Stimulated activated CD4-positive, alpha-beta T cell treated with anti-CD3 and anti-CD28 coated beads, Interleukin-1b, Interleukin-23, amount 100 ng/mL, for 4 hours (primary cell): ENCODE measurements at places on chromosomes 3 and 15.

GRCh38 chr3:49601358-49602048, 47.2 kb downstream of the BSN start:
- DNase-seq: no peak

- no peak for DNase-seq
Observed at GRCh38 chr15:39451121-39451688, 129.7 kb upstream of the THBS1 start.

DNA sequence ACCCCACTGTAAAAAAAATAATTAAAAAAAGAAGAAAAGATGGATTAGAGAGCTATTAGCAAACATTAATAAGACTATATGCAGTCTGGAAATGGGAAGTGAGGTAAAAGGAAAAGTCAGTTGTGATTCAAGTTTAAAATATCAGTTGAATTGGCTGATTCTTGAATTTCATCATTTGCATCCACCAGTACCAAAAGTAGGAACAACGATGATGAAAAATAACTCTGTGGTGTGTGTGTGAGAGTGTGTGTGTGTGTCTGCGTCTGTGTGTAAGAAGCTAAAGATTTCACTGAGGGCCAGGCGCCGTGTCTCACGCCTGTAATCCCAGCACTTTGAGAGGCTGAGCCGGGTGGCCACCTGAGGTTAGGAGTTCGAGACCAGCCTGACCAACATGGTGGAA, 56.0 kb upstream of the SLC4A7 start:
- no peak for DNase-seq

DNA sequence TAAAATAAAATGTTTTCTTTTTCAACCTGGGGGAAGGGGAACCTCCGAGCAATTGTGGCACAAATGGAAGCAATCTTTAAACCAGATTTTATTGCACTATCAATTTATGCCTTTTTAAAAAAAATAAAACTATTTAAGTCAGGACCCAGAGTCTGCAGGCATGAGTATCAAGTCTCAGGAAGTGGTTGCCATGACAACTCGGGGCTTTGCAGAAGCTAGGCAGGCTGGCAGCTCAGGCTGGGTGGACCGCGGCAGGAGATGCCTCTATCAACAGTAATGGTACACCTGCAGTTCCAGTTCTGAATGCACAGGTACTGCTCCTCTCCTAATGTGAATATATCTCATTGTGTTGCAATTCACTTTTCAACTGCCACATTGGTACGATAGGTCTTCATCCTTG, 447.7 kb downstream of the GABRG3 start:
- no peak for DNase-seq

DNA sequence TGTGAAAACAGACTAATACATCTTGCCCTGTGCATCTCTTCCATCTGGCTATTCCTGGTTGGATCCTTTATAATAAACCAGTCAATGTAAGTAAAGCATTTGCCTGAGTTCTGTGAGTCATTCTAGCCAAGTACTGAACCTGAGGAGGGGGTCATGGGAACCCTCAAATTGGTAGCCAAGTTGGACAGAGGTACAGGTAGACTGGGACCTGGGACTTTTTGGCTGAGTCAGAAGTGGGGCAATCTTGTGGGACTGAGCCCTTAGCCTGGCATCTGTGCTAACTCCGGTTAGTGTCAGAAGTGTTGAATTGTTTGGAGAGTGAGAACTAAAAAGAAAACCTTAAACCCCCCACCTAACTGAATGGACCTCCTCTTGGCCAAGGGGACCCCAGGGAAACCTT, 21.0 kb upstream of the LIMD1 start:
- DNase-seq: no peak

DNA sequence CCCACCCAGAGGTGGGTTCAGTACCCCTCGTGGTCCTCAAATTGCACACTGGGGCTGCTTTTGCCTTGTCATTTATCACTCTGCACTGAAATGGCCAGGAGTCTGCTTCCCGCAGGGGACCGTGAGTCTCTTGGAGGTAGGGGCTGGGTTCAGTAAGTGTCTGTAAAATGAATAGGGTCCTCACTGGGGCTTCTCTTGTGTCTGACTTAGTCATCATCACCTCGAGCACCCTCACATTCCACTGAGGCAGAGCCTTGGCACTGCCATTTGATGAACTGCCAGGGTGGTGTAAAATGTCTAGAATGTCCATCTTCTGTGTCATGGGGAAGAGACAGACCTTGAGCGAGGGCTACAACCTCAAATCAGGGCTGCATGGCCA, 61.0 kb upstream of the RYK start:
- DNase-seq: no peak

DNA sequence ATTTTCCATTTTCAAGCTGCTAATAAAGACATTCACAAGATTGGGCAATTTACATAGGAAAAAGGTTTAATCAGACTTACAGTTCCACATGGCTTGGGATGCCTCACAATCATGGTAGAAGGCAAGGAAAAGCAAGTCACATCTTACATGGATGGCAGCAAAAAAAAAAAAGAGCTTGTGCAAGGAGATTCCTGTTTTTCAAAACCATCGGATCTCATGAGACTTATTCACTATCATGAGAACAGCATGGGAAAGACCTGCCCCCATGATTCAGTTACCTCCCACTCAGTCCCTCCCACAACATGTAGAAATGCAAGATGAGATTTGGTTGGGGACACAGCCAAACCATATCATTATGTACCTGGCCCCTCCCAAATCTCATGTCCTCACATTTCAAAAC, 202.0 kb downstream of the FNDC3B start:
- DNase-seq: no peak

DNA sequence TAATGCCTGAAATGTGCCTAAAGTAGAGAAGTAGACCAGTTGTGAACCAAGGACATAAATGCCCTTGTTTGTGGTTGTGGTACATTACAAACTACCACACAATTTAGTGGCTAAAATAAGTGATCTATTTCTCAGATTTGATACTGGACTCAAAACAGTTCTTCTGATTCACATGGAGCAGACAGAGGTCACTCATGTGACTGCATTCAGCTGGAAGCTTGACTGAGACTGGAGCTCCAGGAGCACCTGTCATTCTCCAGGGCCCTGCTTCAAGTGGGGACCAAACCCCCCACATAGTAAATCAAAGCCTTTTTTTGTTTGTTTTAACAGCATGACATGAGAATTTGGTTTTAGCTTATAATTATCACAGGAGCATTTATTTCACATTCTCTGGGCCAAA, 301.2 kb downstream of the OXSM start:
- DNase-seq: no peak

GRCh38 chr3:89252016-89252415, 144.6 kb downstream of the EPHA3 start:
- DNase-seq: no peak

GRCh38 chr15:83155942-83156341, 48.5 kb downstream of the TM6SF1 start:
- no peak for DNase-seq

DNA sequence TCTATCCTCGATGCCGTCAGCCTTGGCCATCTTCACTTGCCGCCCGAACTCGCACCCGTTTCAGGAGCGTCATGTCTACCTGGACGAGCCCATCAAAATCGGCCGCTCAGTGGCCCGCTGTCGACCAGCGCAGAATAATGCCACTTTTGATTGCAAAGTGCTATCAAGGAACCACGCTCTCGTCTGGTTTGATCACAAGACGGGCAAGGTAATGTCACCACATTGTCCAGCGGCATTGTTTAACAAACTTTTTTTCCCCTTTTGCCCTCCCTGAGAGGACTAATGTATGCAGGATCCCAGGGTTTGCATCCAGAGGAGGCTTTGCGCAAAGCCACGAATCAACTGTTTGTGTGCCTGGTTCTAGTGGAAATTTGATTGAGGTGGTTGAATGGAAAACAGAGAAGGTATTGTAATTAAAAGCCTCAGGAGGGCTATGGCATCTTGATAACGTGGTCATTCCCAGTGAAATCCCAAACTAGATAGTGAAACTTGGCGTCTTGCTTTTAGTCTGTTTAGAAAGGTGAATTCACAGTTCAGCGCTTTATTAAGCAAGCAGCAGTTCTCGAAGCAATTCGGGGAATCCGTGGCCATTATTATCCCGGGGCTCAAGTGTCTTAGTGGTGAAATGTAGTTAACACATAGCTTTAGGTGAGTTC, 1.7 kb downstream of the SLMAP start:
- DNase-seq: no peak

DNA sequence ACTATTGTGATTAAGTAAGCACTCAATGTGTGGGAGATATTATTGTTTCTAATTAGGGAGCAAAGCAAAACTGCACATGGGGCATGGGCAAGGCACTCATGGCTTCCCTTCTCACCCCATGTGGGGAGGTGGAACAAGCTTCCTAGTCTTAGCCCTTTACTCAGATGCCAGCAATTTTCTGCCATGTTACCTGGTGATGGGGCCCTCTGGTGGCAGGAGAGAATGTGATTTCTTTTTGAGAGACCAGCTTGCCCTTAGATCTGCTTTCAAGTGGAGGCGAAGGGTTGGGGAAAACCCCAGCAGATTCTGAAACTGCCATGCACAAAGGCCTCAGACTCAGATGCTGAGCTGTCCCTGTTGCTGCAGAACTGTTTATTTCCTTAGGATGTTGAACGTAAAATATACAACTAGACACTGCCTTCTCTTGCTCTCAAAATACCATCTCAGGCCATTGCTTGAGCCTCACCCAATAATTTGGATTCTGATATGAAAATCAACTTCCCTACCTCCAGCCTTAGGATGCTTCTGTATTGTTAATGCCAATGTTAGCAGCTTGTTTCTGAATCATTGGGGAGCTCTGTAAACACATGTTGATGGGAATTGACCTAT, 130.2 kb upstream of the TPRG1 start:
- DNase-seq: peak; percentile 67

DNA sequence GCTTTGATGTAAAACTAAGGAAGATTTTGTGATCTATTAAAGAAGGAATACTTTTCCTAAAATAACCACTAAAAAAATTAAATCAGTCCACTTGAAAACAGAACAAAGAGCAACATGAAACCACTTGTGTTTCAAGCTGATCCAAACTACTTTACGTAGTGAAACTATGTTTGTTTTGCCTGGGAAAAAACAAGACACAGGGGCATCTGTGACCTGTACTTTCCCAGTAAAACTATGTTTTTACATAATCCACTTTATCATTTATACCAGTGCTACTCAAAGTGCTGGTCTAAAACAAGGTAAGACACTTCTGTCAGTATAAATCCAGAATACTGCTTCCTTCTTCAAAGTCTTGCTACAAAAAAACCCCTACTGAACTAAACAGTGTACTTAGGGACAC, 56.7 kb downstream of the SPG11 start:
- no peak for DNase-seq
